ENCODE measurements at places on chromosomes 6 and 20.
A peak's percentile ranks its signal among the peaks of the same experiment; 100 is the strongest.

DNA sequence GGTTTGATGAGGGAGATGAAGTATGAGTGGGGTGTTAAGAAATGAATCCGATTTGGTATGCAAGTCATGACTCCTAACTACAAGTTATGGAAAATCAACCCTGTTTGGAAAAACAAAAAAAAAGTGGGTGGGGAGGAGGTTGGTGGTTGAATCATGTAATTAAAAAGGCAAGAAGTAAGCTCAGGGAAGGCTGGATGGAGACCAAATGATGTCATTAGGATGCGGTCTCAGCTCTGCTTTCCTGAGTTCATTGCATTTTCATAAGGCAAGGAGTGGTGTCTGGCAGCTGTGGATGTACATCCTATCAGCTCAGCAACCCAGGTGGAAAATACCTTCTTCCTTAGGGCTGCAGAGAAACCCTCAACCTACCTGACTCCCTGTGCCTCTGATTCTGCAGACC, 60.4 kb upstream of the AKAP12 start:
- no peak for DNase-seq

- no peak for DNase-seq
Measured at GRCh38 chr6:106533054-106533453, 96.2 kb downstream of the RTN4IP1 start.

- no peak for DNase-seq
Measured at GRCh38 chr6:34771727-34772126, 14.4 kb downstream of the SNRPC start.

- no peak for DNase-seq
Measured at GRCh38 chr20:8055096-8055495, 35.5 kb upstream of the TMX4 start.

- DNase-seq: no peak
Measured at GRCh38 chr20:64010711-64011237, 25.2 kb upstream of the C20orf204 start.

GRCh38 chr6:166540631-166541331, 45.7 kb downstream of the RAMACL start:
- no peak for DNase-seq

GRCh38 chr6:90547991-90548390, 38.9 kb downstream of the MAP3K7 start:
- DNase-seq: no peak

GRCh38 chr6:158642097-158642601, 2.4 kb downstream of the DYNLT1 start:
- DNase-seq: no peak

DNA sequence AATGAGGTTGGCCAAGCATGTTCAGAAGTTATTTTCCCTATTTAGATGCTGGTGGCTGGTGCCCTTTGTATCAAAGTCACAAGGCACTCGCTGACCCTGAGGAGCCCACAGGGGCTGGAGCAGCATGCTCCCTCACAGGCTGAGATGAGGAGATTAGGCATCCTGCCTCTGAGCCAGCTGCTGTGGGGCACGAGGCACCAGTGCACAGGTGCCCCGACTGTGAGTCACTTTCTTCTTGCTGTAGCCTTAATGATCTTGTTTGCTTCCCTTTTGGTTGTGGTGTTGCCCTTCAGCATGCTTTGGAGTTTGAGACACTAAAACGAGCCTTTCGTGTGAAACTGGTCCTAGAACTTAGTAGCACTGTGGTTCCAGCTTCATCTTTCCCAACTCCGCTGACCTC, 4.3 kb downstream of the PSMG4 start:
- DNase-seq: no peak

GRCh38 chr6:128238225-128238624, 282.2 kb downstream of the PTPRK start:
- no peak for DNase-seq

- peak; percentile 25 for DNase-seq
Measured at GRCh38 chr20:44888226-44889103, 3.0 kb downstream of the YWHAB start.

- no peak for DNase-seq
Measured at GRCh38 chr6:43812850-43813578, 43.0 kb downstream of the VEGFA start.

- DNase-seq: no peak
Measured at GRCh38 chr6:115613488-115613887, 447.2 kb downstream of the FRK start.

DNA sequence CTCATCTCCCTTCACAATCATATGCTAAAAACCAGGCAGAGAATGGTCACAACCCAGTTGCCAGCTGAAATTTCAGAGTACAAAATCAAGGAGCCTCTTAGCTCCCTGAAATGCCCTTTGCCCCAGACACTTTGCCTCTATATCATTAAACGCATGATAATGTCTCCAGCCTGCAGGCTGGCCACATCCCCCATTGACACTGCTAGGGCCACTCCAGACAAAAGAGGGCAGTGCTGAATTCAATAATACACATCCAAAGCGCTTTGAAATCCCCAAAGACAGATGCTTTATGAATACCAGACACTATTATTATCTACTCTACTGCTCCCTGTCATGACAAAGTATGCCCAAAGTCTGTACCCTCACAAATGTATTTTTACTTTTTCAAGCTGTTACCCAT, 348.3 kb upstream of the POU3F2 start:
- DNase-seq: peak; percentile 3

DNA sequence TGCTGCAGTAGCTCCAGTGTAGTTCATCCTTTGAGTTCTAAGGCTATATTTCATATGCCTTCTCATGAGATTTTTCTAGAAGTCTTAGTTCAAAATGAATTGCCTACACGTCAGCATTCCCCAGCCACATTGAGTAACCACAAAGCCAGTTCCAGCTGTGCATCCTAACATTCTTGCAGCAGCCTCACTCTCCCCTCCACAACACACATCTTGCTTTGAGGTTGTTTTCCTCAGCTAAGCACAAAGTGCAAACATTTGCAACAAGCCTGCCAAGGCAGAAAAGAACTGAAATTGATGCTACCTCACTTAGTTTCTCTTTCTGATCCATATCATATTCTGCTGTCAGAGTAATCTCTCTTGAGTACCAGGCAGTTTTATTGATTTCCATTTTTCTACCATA, 160.7 kb upstream of the KCNQ5 start:
- no peak for DNase-seq

GRCh38 chr6:131764350-131764749, 43.5 kb upstream of the ENPP1 start:
- no peak for DNase-seq

- no peak for DNase-seq
Measured at GRCh38 chr6:19354181-19354580, 483.0 kb upstream of the ID4 start.

GRCh38 chr6:85669735-85670194, 27.1 kb upstream of the SYNCRIP start:
- DNase-seq: no peak

DNA sequence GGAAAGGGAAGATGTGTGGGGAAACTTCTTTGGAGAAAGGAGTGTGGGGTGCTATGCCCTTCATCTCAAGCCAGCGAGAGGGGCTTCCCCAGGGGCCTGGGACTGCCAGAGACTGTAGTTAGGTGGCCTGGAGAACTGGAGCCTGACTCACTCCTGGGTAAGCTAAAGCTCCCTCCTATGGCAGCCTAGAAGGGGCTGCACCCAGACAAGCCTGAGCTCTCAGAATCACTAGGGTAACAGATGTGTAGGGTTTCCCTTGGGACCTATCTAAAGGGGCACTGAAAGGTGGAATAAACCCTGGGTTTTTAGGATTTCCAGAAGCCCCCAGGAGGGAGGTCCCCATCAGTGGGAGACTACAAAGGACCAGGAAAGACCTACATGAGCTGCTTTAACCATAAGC, 1.6 kb upstream of the ARMC2 start:
- DNase-seq: no peak

GRCh38 chr6:75205776-75206575, at the start of gene COL12A1:
Gene COL12A1, minus strand, starts transcription at chr6:75206053. Its CDS starts 3,261 bp downstream, at chr6:75202792.
- peak; percentile 32 for DNase-seq

GRCh38 chr20:46204594-46205186, 86.6 kb downstream of the CD40 start:
- no peak for DNase-seq

DNA sequence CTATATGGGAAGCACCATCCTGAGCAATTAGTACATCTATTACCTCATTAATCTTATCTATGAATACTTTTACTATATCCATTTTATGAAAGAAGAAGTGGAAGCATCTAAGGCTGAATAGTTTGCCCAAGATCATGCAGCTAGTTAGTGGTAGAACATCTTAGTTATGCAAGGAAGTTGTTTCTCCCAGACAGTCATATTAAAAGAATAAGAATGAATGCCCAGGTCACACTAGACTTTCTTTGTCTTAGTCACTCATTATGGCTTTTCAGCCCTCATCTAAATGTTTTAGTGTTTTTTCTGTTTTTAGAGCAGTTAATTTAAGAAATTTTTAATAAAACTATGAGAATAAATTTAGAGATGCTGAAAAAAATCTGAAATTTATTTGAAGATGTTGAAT, 517.5 kb downstream of the CDKAL1 start:
- DNase-seq: no peak

GRCh38 chr6:168179702-168180382, 100.8 kb upstream of the FRMD1 start:
- no peak for DNase-seq

- no peak for DNase-seq
Measured at GRCh38 chr20:33393609-33394008, 7.7 kb downstream of the CDK5RAP1 start.

GRCh38 chr20:61886721-61887595, 178.7 kb downstream of the TAF4 start:
- DNase-seq: peak; percentile 82

GRCh38 chr6:28209753-28210535, 15.1 kb upstream of the ZSCAN9 start:
- no peak for DNase-seq

- no peak for DNase-seq
Measured at GRCh38 chr20:14235355-14235754, 102.1 kb downstream of the FLRT3 start.

DNA sequence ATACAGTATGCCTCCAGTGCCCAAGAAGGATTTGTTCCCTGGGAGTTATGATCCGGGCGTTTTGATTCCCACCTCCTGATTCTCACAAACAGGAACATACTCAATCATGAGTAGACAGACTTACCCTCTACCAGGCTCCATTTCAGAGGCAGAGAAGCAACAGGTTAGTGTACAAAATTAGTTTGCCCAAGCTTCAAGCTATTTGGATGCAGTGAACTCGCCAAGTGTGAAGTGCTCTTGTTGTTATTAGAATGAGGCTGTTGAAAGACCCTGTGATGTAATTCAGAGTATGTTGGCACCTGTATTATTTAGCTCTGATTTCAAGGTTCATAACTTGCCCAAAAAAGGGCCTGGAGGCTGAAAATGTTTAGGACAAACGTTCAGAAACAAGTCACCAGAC, 247.0 kb downstream of the PHACTR1 start:
- no peak for DNase-seq

DNA sequence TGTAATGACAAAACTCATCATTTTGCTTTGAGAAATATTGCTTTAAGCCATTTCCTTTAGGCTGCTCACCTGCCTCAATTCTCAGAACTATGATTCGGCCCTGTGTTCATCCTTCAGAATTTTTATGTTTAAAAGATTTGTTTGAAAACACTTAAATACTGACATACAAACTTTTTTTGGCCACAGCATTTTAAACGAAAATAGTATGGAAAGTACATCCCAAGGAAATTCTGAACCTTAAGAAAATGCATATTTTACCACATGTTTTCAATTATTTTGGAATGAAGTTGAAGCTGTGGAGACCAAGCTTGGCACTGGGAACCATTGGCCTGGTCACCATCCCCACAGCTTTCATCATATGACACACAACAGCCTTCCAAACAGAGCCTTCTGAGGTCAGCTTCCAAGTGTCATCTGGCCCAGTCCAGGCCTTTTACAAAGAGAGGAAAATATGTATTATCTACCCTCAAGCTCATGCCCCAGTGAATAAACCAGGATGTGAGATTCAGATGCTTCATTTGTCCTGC, 83.3 kb downstream of the SOD2 start:
- DNase-seq: no peak

DNA sequence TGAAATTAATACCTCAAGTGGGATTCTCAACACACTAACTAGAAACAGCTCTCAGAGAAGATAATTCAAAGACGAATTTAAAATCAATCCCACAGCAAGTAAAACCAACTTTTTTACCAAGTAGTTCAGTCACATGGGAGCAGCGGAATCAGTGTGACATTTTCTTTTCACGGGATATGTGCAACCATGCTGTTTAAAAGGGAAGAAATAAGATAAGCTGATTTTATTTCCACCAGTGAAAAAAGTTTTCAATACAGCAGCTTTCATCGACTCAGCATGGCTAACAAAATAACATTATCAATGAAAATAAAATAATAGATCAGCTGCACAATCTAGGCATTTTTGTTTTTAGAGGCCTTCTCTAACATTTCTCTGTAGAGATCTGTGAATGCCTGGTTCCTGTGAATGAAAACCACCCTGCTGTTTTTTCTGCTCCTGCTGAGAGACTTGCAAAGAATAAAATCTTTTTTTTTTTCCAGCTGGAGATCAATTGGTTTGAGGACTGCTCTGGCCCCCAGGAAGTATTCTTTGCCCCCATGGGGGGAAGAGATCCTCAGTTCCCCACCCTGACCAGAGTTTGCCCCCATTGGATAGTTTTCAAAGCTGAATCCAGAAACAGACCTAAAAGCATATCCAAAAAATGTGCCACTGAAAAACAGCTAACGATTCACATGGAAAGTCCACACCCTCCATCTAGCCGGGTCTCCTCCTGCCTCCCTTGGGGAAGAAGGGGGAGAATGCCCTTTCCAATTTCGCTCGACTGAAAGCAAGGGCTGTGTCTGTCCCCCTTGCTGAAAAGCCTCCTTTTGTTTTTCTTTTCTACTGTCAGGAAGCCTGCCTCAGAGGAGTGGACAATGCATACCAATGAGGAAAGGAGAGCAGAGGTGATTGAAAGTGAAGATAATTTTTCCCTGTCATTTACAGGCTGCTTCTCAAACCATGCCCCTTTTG, 317.6 kb downstream of the PRKN start:
- DNase-seq: no peak

DNA sequence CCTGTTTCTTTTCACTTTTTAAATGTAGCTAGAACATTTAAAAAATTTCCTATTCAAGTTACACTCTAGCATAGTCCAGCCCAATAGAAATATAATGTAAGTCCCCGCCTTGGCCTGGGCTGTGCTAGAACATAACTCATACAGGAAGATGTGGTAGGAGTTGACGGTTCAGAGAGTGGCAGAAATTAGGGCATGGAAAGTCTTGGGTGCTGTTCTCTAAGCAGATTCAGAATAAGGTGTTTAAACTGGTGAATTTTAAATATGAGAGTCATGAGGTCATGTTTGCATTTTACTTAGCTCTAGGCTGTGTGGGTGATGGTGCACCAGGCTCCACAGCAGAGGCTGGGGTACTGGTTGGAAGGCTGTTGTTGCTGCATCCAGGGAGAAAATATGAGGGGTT, 256.5 kb downstream of the FARS2 start:
- no peak for DNase-seq

GRCh38 chr6:25966711-25967110, 4.1 kb downstream of the TRIM38 start:
- DNase-seq: no peak

DNA sequence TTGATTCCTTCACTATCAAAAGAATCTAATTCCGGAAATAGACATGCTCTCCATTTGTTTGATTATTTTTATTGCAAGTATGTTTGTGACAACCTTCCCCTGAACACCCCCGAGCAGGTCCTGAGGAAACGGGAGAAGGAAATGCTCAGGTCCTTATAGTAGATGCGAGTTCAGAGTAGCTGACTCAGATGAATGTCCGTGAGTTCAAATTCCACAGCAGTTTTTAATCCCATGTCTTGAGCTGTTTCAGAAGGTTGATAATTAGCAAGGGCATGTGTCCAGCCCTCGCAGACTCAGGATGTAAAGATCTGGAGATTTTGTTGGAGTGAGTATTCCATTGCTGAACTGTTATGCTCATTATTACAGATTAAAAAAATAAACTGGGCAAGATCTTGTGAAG, 169.3 kb downstream of the BCAS1 start:
- no peak for DNase-seq

GRCh38 chr6:7249946-7250643, 62.9 kb downstream of the SSR1 start:
- no peak for DNase-seq
